ENCODE measurements at places on chromosomes 3 and 15.

DNA sequence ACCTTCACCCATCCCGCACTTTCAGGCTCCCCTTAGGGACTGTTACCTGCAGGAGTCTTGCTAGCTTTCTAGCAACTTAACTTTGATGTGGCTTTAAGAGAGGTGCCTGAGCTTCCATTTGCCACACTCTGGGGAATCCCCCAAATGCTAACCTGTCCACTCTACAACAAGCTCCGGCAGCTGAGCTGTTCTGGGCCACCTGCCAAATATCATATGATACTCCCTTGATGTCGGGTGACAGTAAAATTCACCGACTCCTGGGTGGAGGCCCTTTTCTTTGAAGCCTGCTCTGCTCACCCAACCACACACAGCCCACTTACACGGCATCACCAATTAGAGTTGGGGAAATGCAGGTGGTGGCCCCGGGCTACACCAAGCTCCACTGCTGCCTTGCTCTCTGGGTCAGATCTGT is 38.0 kb upstream of the XCR1 start:
- DNase-seq: peak; percentile 55

DNA sequence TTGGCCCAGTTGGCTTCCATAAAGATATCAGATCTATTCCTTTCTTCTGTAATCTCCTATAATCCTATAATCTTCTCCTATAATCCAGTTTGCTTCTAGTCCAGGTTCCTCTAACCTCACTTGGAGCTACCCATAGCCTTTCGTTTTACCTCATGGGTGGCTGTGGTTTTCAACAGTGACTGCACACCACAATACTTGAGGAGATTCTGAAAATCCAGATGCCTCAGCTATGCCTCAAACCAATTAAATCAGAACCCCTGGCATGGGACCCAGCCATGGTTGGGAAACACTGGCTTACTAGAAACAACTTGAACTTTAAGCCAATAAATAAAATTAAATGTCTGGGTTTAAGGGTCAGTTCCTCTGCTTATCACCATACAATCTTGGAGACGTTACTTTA is 86.1 kb upstream of the NTRK3 start:
- DNase-seq: no peak

- no peak for DNase-seq
These were observed 100.3 kb downstream of the ADCY5 start for GRCh38 chr3:123348471-123349200.

DNA sequence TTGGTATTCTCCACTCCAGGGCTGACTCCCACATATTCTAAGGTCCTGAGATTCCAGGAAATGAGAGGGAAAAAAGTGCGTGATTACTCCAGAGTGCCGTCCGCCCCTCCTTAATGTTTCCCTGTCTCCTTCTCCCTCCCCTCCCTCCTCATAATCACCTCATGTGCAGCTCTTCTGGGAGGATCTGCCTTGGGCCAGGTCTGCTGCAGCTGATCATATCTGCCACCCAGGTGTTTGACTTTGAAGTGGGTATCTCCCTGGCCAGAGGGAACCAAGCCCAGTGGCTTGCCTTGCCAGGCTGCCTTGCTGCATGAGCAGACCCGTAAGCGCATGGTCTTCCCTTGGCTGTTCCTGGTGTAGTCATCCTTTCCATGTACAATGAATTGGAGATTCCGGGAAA is 28.1 kb upstream of the LRTM1 start:
- no peak for DNase-seq

GRCh38 chr3:160374925-160375324 is 24.1 kb downstream of the IFT80 start:
- no peak for DNase-seq

Measured in GM13976 (cell line).